ENCODE measurements at places on chromosomes 6 and 20.
A peak's percentile ranks its signal among the peaks of the same experiment; 100 is the strongest.

GRCh38 chr20:32752458-32753250 is 9.4 kb upstream of the COMMD7 start:
- H3K4me3 ChIP-seq = no peak overlapping the region
- H3K36me3 ChIP-seq = no peaks in the 10 kb centered on the region
- peaks cover 10% of the 10 kb centered on the region for H3K4me1 ChIP-seq
- H3K27ac ChIP-seq = no peak overlapping the region
- no peaks in the 10 kb centered on the region for H3K27me3 ChIP-seq

DNA sequence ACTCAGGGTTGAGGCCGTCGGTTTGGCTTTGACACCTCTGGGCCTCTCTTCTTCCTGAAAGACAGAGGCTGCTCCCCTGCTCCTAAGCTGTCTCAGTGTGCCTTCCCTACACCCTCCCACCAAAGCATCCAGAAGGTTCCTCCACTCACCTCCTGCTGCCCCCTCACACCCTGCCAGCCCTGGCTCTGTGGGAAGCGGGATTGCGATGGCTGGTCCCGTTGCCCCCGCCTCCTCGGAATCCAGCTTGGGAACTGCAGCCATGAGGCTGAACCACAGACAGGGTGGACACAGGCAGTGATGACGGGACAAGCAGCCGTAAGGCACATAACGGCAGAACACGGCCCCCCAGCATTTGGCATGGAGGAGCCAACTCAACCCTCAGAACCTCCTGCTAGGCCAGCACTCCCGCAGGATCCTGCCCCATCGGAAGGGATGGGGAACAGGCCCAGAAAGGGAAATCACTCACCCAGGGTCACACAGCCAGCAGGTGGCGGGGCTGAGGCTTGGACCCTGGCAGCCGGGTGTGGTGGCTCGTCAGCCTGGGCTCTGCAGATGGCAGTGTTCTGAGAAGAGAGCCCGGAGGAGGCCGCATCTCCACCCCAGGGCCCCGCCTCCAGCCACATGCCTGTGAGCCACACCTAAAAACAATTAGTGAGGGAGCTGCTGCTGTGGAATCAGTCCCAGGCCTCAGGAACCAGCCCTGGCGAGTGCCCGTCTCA is 139.6 kb downstream of the PHACTR3 start:
- H3K27me3 ChIP-seq = no peaks in the 10 kb centered on the region
- H3K27ac ChIP-seq = no peak overlapping the region
- H3K4me3 ChIP-seq = no peak overlapping the region
- H3K36me3 ChIP-seq = no peaks in the 10 kb centered on the region

- no peaks in the 10 kb centered on the region for H3K4me1 ChIP-seq
- H3K27me3 ChIP-seq = no peaks in the 10 kb centered on the region
- no peak overlapping the region for H3K4me3 ChIP-seq
- H3K36me3 ChIP-seq = no peaks in the 10 kb centered on the region
- no peak for DNase-seq
Measured at GRCh38 chr20:3105256-3106137, 21.0 kb upstream of the AVP start.

DNA sequence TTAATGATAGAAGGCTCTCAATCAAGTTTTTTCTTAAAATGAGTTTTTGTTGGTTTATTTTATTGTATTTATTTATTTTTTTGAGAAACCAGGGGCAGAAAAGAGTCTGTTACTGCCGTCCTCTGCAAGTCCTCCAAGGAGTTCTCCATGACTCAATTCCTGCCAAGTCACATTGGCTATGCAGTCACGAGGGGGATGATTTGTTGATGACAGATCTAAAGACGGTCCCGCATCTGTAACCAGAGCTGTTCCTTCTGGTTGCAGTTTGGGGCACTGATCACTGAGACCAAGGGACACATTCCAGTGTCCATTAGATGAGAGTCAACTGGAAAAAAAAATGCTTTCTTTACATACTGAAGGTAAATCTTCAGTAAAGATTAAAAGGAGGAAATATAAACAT is 13.9 kb upstream of the TSHZ2 start:
- no peaks in the 10 kb centered on the region for H3K36me3 ChIP-seq
- no peaks in the 10 kb centered on the region for H3K27me3 ChIP-seq
- no peak overlapping the region for H3K4me3 ChIP-seq
- H3K27ac ChIP-seq = no peak overlapping the region
- no peak for DNase-seq

DNA sequence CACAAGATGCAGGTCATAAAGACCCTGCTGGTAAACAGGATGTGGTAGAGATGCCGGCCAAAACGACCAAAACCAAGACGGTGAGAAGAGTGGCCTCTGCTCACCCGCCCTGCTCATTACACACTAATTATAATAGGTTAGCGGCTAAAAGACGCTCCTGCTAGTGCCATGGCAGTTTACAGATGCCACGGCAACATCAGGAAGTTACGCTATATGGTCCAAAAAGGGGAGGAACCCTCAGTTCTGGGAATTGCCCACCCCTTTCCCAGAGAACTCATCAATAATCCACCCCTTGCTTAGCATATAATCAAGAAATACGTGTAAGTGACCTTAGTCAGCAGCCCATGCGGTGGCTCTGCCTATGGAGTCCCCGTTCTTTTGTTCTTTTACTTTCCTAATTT is 17.6 kb downstream of the BHLHE23 start:
- no peak overlapping the region for H3K4me3 ChIP-seq
- no peak overlapping the region for H3K27ac ChIP-seq
- no peaks in the 10 kb centered on the region for H3K36me3 ChIP-seq
- no peak for DNase-seq
- H3K27me3 ChIP-seq = no peaks in the 10 kb centered on the region

DNA sequence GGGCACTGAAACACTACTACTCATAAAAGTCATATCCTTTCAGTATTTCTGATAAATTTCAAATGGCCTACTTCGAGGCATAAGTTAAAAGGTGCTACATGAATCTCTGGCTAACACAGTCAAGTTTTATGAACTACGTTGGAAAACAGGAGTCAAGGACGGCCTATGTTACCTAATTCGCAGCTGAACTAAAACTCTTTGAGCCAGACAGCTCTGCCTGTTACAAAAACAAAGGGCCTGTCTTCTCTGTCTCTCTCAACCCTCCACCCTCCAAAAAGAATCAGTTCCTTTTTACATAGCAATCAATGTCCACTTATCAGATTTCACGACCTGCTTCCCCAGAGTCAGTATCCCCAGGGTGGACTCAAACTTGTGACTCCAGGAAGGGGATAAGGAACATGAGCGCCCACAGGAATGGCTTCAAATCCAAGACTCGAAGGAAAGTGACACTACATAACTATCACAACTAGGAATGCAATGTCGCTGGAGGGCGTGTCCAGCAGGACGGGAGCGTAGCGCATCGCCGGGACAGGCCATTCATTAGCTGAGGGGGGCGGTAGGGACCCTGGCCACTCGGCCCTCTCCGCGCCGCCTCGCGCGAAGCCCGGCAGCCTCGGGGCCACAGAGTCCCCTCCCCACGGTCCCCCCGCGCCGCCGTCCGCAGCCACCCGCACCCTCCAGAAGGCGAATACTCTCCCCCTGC is 591 bp downstream of the IBTK start:
- no peaks in the 10 kb centered on the region for H3K27me3 ChIP-seq
- peaks cover 35% of the 10 kb centered on the region for H3K4me1 ChIP-seq
- H3K36me3 ChIP-seq = no peaks in the 10 kb centered on the region
- peak overlapping the region; percentile 67 for H3K27ac ChIP-seq

DNA sequence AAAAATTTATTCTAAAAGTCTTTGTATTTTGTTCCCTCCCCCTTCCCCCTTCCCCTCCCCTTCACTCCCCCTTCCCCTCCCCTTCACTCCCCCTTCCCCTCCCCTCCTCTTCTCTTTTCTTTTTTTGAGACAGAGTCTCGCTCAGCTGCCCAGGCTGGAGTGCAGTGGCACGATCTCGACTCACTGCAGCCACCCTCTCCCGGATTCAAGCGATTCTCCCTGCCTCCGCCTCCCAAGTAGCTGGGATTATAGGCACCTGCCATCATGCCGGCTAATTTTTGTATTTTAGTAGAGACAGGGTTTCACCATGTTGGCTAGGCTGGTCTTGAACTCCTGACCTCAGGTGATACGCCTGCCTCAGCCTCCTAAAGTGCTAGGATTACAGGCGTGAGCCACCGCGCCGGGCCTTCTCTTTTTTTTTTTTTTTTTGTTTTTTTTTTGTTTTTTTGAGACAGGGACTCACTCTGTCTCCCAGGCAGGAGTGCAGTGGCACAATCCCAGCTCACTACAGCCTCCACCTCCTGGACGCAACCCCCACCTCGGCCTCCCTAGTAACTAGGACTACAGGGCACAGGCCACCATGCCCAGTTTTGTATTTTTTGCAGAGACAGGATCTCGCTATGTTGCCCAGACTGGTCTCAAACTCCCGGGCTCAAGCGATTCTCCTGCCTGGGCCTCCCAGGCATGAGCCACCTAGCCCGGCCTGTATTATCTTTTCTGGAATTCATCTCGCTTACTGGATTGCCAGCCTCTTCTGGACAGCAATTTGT is 1.1 kb upstream of the AFG1L start:
- peaks cover 10% of the 10 kb centered on the region for H3K4me1 ChIP-seq
- no peak for DNase-seq

DNA sequence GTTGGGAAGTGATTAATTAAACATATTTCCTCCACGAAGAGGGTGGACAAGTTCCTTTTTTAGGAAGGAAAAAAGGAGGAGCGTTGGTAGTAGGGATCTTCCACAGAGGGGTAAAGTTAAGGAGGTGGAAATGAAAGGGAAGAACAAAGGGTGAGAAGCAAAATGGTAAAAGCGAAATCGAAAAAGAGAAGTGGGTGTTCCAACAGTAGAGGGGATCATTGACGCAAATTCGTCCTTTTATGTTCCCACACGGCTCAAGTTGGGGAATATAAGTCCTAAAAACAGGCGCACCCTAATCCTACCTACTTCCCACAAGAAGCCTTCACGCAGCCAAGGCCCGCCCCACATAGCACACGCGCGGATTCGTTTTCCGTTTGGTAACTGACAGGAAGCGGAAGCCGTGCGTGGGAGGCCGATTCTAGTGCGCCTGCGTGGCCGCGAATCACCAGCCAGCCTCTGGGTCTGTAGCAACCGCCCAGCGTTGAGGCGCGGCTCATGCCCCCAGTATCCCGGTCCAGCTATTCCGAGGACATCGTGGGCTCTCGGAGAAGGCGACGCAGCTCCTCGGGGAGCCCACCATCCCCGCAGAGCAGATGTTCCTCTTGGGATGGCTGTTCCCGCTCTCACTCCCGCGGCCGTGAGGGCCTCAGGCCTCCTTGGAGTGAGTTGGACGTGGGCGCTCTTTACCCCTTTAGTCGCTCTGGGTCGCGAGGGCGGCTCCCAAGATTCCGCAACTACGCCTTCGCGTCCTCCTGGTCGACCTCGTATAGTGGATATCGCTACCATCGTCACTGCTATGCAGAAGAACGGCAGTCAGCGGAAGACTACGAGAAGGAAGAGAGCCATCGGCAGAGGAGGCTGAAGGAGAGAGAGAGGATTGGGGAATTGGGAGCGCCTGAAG is at the start of gene NKAPL:
Gene NKAPL (plus strand): TSS at position 421 of the 901 bp plus-strand sequence. CDS start 75 bp downstream, at position 496.
- H3K4me1 ChIP-seq = peaks cover 4% of the 10 kb centered on the region
- H3K27ac ChIP-seq = no peak within 1 kb of the TSS
- peak within 1 kb of the TSS; percentile 42 for H3K4me3 ChIP-seq
- H3K36me3 ChIP-seq = no peaks in the 10 kb centered on the region
- peaks cover 3% of the 10 kb centered on the region for H3K27me3 ChIP-seq

DNA sequence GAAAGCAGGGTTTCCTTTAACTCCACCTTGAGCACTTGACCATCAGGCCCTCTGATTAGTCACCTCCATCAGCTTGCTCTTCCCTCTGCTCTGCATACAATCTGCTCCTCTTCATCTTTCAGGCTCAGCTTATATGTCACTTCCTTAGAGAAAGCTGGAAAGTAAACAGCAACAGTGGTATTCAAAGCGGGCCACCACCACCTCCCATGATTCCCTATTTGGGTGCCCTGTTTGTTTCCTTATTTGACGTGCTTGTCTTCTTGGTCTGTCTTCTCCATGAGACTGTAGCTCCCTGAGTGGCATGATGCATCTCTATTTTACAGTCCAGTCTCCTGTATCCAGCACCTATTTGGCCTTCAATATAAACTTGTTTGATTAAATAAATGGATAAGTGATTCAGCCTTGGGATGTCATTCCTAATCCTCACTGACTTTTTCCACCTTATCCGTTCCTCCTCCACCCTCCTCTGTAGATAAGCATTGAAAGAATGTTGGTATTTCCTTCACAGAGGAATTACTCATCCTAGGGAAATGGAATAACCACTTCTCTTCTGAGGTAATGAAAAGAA is 102.8 kb upstream of the SGK1 start:
- no peaks in the 10 kb centered on the region for H3K36me3 ChIP-seq
- no peaks in the 10 kb centered on the region for H3K27me3 ChIP-seq
- H3K4me3 ChIP-seq = no peak overlapping the region
- H3K4me1 ChIP-seq = peaks cover 60% of the 10 kb centered on the region

DNA sequence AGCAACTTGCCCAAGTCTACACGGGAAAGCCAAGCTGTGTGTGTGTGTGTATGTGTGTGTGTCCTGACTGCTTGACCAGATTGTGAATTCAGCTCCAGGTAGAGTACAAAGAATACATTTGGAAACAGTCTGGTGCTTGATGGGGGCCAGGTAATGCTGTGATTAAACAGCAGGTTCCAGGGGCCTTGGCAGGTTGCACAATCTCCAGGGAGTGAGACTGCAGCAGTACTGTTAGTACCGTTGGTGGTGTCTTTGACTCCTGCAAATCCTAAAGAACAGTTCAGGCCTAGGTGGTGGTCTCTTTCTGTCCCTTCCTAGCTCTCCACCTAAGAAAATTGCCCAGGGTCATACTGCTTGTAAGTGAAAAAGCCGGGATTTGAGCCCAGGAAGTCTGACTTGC is 11.2 kb upstream of the PSMF1 start:
- no peak overlapping the region for H3K27ac ChIP-seq
- DNase-seq = no peak
- H3K4me3 ChIP-seq = no peak overlapping the region
- no peaks in the 10 kb centered on the region for H3K4me1 ChIP-seq
- peaks cover 9% of the 10 kb centered on the region for H3K27me3 ChIP-seq

- H3K27me3 ChIP-seq = no peaks in the 10 kb centered on the region
- no peak overlapping the region for H3K27ac ChIP-seq
- no peak for DNase-seq
- H3K4me1 ChIP-seq = no peaks in the 10 kb centered on the region
- H3K36me3 ChIP-seq = no peaks in the 10 kb centered on the region
Measured at GRCh38 chr6:120122401-120122800, 772.8 kb upstream of the MAN1A1 start.

DNA sequence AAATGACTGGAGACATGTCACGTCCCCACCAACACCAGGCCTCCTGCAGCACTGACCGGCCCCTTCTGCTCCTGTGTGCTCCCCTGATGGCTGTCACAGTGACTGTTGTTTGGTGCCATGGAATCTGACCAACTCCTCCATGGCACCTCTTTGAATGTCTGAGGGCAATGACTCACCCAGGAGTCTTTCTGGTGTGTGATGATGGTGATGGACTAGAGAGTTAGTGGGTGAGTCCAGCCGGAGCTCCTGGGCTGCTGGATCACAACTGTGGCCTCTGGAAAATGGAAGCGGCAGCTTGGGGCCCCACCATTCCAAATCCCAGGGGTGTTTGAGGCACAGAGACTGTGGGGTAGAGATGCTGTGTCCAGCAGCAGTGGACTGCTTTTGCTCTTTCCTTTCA is 133.3 kb downstream of the TFAP2C start:
- H3K27ac ChIP-seq = no peak overlapping the region
- H3K4me3 ChIP-seq = no peak overlapping the region
- H3K4me1 ChIP-seq = no peaks in the 10 kb centered on the region
- no peak for DNase-seq

GRCh38 chr6:83615025-83615999 is 93.6 kb downstream of the SNAP91 start:
- H3K4me3 ChIP-seq = no peak overlapping the region
- H3K27ac ChIP-seq = no peak overlapping the region
- H3K4me1 ChIP-seq = peaks cover 3% of the 10 kb centered on the region
- peak; percentile 63 for DNase-seq
- no peaks in the 10 kb centered on the region for H3K27me3 ChIP-seq

GRCh38 chr6:166486536-166486880 is 100.0 kb downstream of the RAMACL start:
- H3K27ac ChIP-seq = no peak overlapping the region
- DNase-seq = no peak
- no peak overlapping the region for H3K4me3 ChIP-seq
- peaks cover 42% of the 10 kb centered on the region for H3K4me1 ChIP-seq

Measured in endothelial cell of umbilical vein (primary cell).